ENCODE measurements at places on chromosomes 12 and 14.

DNA sequence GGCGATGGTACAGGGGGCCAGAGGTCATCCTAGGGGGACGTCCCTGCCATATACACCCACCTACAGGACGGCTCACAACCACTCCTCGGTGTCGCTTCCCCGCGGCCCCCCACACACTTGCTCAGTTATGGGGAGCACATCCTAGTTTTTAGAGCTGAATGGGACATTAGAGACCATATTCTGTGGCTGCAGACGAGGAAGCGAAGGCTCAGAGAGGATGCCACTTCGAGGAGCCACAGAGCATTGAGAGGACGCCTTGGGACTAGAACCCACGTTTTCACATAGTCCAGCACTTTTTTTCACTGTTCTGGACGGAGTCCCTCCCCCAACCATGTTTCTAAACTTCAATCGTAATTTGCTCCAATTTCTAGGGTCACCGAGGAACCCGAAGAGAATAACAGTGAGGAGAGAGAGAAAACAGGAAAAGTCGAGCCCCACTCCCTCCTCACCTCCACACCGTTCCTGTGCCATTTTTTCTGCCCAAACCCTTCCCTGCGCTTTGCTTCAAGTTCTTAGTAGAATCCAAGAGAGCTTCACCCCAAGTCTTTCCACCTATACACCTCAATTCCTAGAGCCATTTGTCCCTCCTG lies 641 bp upstream of the ASCL1 start:
- no peaks in the 10 kb centered on the region for H3K4me1 ChIP-seq
- no peak for DNase-seq
- no peak overlapping the region for H3K27ac ChIP-seq
- H3K27me3 ChIP-seq = peaks cover 98% of the 10 kb centered on the region

DNA sequence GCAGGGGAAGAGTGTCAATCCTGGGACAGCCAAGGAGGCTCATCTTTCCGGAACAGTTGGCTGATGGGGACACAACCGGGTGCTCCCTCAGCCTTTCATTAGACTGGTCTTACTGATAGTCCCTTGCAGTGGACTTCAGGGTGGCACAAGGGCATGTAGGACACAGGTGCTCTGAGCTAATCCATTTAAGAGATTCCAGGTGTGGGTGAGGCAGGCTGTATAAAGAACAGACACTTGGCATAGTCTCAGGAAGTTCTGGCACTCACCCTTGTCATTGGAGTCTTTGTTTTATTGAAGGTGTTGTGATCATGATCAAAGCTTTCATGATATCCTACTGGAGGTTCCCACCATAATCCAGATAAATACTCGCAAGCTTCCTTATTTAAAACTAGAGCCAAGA lies 341.6 kb downstream of the EMP1 start:
- no peaks in the 10 kb centered on the region for H3K4me1 ChIP-seq
- no peak overlapping the region for H3K4me3 ChIP-seq
- DNase-seq = no peak

DNA sequence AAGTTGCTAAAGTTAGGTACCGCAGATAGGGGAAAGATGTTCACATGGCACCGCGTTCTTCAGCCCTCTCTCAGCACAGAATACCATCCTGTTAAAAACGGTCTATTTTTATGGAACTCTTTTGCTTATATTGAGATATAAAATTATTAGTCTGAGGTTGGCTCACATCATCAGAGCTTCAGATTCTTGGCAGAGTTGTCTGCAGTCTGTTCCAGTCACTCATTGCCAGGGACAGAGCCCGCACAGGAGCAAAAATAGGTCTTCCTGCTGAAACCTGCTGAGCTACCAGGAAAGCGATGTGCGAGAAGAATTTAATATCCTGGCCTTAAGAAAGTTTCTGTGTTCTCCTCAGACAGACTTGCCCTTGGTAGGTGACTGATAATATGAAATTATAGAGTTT lies 249.8 kb downstream of the VRK1 start:
- H3K27ac ChIP-seq = no peak overlapping the region
- no peaks in the 10 kb centered on the region for H3K36me3 ChIP-seq
- DNase-seq = no peak
- no peaks in the 10 kb centered on the region for H3K4me1 ChIP-seq

DNA sequence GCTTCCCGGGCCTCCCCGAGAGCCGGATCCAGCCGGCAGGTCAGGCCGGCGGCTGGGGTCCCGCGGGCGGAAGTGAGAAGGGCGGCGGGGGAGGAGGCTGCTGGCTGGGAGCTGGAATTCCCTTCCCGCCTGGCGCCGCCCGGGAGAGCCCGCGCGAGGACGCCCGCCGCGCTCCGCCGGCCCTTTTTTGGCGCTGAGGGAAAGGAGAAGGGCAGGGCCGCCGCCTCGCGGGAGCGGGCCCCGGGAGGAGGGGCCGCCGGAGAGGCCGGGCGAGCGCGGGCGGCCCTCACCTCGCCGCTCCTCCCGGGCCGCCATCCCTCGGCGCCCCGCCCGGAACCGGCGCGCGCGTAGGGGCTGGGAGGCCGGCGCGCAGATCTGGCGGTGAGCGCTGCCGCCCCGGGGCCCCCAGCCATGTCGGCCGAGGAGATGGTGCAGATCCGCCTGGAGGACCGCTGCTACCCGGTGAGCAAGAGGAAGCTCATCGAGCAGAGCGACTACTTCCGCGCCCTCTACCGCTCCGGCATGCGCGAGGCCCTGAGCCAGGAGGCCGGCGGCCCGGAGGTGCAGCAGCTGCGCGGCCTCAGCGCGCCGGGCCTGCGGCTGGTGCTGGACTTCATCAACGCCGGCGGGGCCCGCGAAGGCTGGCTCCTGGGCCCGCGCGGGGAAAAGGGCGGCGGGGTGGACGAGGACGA lies at the start of the genes KLHL42 and MANSC4:
Gene KLHL42 (plus strand): TSS at position 314 of the 692 bp plus-strand sequence. CDS start 98 bp downstream, at position 412.
Gene MANSC4 (minus strand): TSS at position 317 of the 692 bp plus-strand sequence. CDS start 8,960 bp downstream, outside the sequence.
- no peaks in the 10 kb centered on the region for H3K4me1 ChIP-seq
- H3K27me3 ChIP-seq = no peaks in the 10 kb centered on the region
- peaks cover 3% of the 10 kb centered on the region for H3K36me3 ChIP-seq
- peak; percentile 34 for DNase-seq

GRCh38 chr12:124125203-124125871 lies 152.3 kb downstream of the ZNF664 start:
- no peaks in the 10 kb centered on the region for H3K36me3 ChIP-seq
- H3K27ac ChIP-seq = peak overlapping the region; percentile 30
- peaks cover 10% of the 10 kb centered on the region for H3K4me1 ChIP-seq
- no peak for DNase-seq
- H3K4me3 ChIP-seq = no peak overlapping the region

- H3K27ac ChIP-seq = no peak overlapping the region
- no peak overlapping the region for H3K4me3 ChIP-seq
- no peaks in the 10 kb centered on the region for H3K27me3 ChIP-seq
- peaks cover 4% of the 10 kb centered on the region for H3K4me1 ChIP-seq
These were observed 66.9 kb upstream of the FGD4 start for GRCh38 chr12:32332446-32332845.
